ENCODE measurements at places on chromosomes 5 and 9. TPM values are rescaled to one million over a fixed set of nuclear protein-coding genes. Genes with fewer than 3 reads are reported as not detected.
A peak's percentile ranks its signal among the peaks of the same experiment; 100 is the strongest.

- no peaks in the 10 kb centered on the region for H3K27me3 ChIP-seq
- H3K4me3 ChIP-seq: no peak overlapping the region
- H3K4me1 ChIP-seq: peaks cover 13% of the 10 kb centered on the region
These were observed 33.5 kb downstream of the RAB24 start for GRCh38 chr5:177269976-177270375.

- H3K4me3 ChIP-seq: no peak overlapping the region
- no peak overlapping the region for H3K27ac ChIP-seq
- no peaks in the 10 kb centered on the region for H3K36me3 ChIP-seq
- H3K27me3 ChIP-seq: no peaks in the 10 kb centered on the region
These were observed 10.7 kb upstream of the STK32A start for GRCh38 chr5:147223948-147224791.

GALT gene
- 182 TPM for total RNA-seq

IL9 gene
- total RNA-seq: not detected

WDR38 gene
- not detected for total RNA-seq

DNA sequence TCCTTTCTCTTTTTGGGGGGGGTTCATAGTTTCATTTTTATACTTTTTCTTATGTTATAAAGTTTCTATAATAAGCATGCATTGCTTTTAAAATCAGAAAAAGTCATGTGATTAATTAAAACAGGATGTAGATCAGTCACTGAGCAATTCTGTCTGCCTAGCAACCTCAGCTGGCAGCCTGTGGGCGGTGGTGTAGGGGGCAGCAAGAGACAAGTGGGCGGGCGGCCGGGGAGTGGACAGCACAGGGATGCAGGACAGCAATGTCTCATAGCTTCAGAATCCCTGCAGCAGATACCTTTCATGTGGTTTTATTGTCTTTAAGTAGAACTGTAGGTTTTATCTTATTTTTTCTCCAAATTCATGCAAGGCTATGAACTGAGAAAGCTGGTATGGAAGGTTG is 101.9 kb upstream of the S1PR3 start:
- H3K27ac ChIP-seq: no peak overlapping the region
- no peaks in the 10 kb centered on the region for H3K4me1 ChIP-seq
- no peaks in the 10 kb centered on the region for H3K27me3 ChIP-seq
- H3K4me3 ChIP-seq: no peak overlapping the region

DNA sequence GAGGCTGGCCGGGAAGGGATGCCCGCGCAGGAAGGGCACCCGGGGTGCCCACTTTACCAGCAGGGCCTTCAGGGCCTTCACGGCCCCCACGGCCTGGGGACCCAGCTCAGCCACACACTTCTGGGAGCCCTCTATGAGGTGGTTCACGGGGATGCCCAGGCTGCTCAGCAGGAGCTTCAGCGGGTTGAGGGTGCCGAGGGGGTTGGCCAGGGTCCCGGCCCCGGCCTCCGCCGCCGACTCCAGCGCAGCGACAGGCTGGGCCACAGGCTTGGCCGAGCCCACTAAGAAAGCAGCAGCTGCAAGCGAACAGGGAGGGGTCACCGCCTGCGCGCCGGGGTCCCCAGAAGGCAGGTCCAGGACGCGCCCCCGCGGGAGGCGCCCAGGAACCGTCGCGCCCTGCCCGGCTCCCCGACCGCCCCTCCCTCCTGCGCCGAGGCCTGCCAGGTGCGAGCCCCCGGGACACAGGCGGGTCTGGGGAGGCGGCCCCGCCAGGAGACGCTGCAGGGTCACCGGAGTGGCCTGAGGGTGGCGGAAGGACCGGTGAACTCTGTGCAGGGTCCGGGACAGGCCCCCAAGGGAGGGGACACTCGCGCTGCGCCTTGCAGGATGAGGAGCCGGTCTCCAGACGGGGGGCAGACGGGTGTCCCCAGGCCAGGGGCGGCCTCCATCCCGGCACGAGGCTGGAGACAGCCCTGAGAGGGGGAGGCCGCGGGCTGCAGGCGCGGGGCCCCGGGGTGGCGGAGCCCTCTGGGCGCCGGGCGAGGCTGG is 572 bp downstream of the SCGB3A1 start:
- peak overlapping the region; percentile 34 for H3K4me3 ChIP-seq
- H3K4me1 ChIP-seq: peaks cover 15% of the 10 kb centered on the region
- H3K27ac ChIP-seq: no peak overlapping the region
- peaks cover 61% of the 10 kb centered on the region for H3K27me3 ChIP-seq
- H3K36me3 ChIP-seq: no peaks in the 10 kb centered on the region

DNA sequence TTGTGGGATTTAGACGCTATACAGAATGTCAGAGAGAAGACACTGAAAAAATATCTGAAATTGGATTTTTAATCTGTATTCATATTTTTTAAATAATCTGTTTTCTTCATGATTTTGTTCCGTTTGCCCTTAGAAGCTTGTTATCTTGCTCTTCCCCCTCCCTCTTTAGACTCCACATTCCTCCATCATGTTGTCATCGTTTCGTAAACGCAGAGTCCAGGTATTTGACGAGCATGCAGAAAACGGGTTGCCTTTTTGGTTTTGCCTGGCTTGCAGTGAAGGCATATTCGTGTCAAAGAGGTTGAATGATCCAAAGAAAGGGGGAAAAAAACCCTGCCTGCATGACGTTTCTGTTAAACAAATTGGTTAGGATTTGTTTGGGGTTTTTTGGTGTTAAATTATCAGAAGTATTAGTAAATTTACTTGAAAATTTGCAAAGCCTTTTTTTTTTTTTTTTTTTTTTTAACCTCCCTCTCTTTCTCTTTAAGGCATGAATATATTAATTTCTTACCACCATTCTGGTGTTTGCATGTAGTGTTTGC is 2.9 kb downstream of the SPTAN1 start:
- peak overlapping the region; percentile 52 for H3K27ac ChIP-seq
- H3K27me3 ChIP-seq: no peaks in the 10 kb centered on the region
- peak overlapping the region; percentile 90 for H3K4me3 ChIP-seq
- DNase-seq: no peak

GRCh38 chr9:128370367-128370751 is 815 bp upstream of the URM1 start:
- DNase-seq: no peak
- H3K4me3 ChIP-seq: peak overlapping the region; percentile 62
- peaks cover 14% of the 10 kb centered on the region for H3K36me3 ChIP-seq
- H3K27me3 ChIP-seq: no peaks in the 10 kb centered on the region
- H3K4me1 ChIP-seq: peaks cover 35% of the 10 kb centered on the region

HNRNPH1 gene
- total RNA-seq: 323 TPM

DNA sequence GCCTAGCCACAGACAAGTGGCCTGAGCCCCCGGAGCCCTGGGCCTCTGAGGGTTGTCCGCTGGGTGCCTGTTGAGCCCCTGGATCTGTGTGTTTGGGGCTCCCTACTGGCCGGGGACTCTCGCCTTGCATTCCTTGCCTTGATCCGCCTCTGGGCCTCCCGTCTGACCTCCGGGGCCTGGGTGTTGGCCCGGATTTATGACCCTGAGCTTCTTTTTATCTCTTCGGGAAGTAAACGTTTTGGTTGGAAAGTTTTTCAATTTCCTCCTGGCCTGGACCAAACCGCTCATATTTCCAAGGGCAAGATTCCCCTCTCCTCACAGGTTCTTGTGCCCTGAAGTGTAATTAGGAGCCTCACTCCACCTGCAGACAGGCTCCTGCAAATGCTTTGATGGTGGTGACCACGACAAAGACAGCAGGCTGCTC is 69.3 kb upstream of the EGFLAM start:
- H3K27me3 ChIP-seq: peaks cover 5% of the 10 kb centered on the region
- no peak overlapping the region for H3K27ac ChIP-seq
- H3K36me3 ChIP-seq: no peaks in the 10 kb centered on the region
- H3K4me1 ChIP-seq: no peaks in the 10 kb centered on the region
- DNase-seq: no peak
- H3K4me3 ChIP-seq: no peak overlapping the region

DNA sequence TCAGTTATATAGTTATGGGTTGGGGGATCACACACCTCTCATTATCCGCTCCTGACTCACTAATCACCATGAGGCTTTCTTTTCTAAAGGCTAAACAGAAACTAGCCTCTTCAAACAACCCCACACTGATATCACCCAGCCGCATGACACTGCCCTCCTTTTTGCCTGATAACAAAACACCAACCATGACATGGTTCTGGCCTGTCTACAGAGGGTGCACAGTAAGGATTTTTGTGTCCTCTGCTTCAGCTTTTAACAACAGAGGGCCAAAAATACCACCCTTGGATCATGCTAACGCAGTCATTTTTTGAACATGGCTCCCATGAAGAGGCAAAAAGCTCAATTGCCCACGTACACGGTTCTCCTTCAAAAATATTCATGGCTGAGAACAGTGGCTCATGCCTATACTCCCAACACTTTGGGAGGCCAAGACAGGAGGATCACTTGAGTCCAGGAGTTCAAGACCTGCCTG is 4.0 kb downstream of the CMBL start:
- peaks cover 19% of the 10 kb centered on the region for H3K4me1 ChIP-seq
- DNase-seq: no peak
- no peaks in the 10 kb centered on the region for H3K27me3 ChIP-seq

ZDHHC11 gene
- total RNA-seq: 35.9 TPM

- H3K4me3 ChIP-seq: no peak overlapping the region
- DNase-seq: no peak
- H3K27ac ChIP-seq: no peak overlapping the region
- H3K27me3 ChIP-seq: peaks cover 44% of the 10 kb centered on the region
These were observed 16.3 kb upstream of the PLEKHG4B start for GRCh38 chr5:75331-76320.

IRGM gene
- not detected for total RNA-seq

CD180 gene
- 0.18 TPM for total RNA-seq

DNA sequence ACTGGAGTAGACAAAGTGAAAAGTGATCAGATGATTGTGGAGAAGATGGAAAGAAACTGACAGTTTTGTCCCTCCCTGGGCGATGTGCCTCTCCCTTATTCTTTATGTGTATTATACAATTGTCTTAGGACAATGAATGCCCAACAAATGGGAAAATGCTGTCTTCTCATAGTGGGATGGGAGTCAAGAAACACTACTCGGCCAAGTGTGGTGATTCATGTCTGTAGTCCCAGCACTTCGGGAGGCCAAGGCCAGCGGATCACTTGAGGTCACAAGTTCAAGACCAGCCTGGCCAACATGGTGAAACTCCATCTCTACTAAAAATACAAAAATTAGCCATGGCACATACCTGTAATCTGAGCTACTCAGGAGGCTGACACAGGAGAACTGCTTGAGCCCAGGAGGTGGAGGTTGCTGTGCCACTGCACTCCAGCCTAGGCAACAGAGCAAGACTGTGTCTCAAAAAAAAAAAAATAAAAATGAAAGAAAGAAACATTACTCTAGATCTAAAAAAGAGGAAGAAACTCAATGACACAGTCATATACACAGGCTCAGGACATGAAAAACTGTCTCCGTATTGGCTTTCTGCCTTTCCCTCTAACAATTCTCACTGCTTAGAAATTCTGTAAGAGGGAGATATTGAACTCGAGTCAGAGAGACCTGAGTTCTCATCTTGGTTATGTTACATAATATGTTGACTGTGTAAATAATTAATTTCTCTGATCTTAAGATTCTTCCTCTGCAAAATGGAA is 67.9 kb upstream of the TARS1 start:
- H3K4me1 ChIP-seq: no peaks in the 10 kb centered on the region
- no peak overlapping the region for H3K27ac ChIP-seq
- DNase-seq: no peak

GRCh38 chr5:172901012-172901780 is 58.0 kb upstream of the RPL26L1 start:
- no peaks in the 10 kb centered on the region for H3K36me3 ChIP-seq
- H3K27ac ChIP-seq: peak overlapping the region; percentile 94
- H3K4me1 ChIP-seq: peaks cover 94% of the 10 kb centered on the region
- no peaks in the 10 kb centered on the region for H3K27me3 ChIP-seq

OMD gene
- 2.7 TPM for total RNA-seq

- no peaks in the 10 kb centered on the region for H3K27me3 ChIP-seq
- DNase-seq: no peak
- peaks cover 69% of the 10 kb centered on the region for H3K36me3 ChIP-seq
- no peak overlapping the region for H3K27ac ChIP-seq
These were observed 66.5 kb downstream of the NUP214 start for GRCh38 chr9:131191857-131192256.

GRCh38 chr5:150904479-150905311 is at the start of gene ZNF300:
Gene ZNF300, minus strand, starts transcription at chr5:150904980. Its CDS starts 1,825 bp downstream, at chr5:150903155.
- peaks cover 3% of the 10 kb centered on the region for H3K4me1 ChIP-seq
- no peaks in the 10 kb centered on the region for H3K27me3 ChIP-seq
- H3K36me3 ChIP-seq: peaks cover 15% of the 10 kb centered on the region
- H3K27ac ChIP-seq: peak within 1 kb of the TSS; percentile 64
- H3K4me3 ChIP-seq: peak within 1 kb of the TSS; percentile 55

DNA sequence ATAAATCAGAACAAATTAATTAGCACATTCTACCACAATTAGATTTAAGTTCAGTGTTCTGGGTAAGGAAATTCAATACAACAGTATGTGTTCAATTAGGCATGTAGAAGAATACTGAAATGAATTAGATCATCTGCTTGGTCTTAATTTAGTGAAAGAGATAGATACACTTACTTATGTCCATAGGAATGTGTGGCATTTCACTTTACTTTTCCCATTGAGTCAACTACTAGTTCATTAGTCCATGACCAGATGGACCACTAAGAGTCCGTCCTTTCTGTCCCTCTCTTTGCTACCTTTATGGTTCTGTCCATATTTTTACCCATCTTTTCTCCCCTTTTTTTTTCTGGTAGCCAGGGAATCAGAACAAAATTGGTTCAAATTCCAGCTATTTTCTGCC is 276.9 kb downstream of the OSTF1 start:
- H3K27ac ChIP-seq: no peak overlapping the region
- no peak overlapping the region for H3K4me3 ChIP-seq

DNA sequence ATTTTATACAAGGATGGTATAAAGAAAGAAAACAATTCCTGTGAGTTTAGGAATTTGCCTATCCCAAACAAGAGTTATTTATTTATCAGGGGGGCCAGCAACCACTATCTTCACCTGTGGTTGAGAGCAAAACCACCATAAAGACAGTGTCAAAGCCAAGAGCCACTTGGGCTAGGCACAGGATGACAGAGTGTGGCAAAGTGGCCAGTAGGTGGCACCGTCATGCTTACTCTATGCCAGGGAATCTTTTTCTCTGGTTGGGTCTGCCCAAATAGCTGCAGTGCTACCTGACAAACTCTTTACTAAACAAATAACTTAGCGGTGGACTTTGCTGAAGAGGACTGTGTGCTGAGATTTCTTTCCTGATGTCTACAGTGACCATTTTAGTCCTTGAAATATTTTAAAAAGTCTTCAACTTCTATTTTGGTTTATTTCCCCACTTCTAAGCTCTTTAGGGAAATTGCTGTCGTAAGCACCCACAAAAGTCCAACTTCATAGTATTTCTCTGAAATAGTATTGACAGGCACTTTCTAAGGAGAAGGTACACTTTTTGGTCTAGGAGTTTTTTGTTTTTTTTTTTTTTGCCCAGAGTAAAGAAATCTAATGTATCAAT is 285.0 kb downstream of the RFX3 start:
- H3K4me3 ChIP-seq: no peak overlapping the region
- no peaks in the 10 kb centered on the region for H3K4me1 ChIP-seq

GRCh38 chr5:110053824-110054223 is 364.1 kb downstream of the MAN2A1 start:
- no peak overlapping the region for H3K4me3 ChIP-seq
- H3K4me1 ChIP-seq: peaks cover 23% of the 10 kb centered on the region
- no peak for DNase-seq
- H3K36me3 ChIP-seq: no peaks in the 10 kb centered on the region

GRCh38 chr9:13070612-13071595 is 208.6 kb downstream of the MPDZ start:
- H3K27ac ChIP-seq: no peak overlapping the region
- H3K36me3 ChIP-seq: no peaks in the 10 kb centered on the region
- H3K4me1 ChIP-seq: no peaks in the 10 kb centered on the region
- H3K4me3 ChIP-seq: no peak overlapping the region
- no peaks in the 10 kb centered on the region for H3K27me3 ChIP-seq

PKN3 gene
- 6.0 TPM for total RNA-seq

Measured in suprapubic skin (tissue), 4 donors.